Brain pericyte (primary cell): ENCODE measurements at places on chromosomes 7 and 10.

- no peak for DNase-seq
Observed at GRCh38 chr7:107332488-107333269, 137.2 kb upstream of the GPR22 start.

- DNase-seq, result no peak
Observed at GRCh38 chr10:119734396-119735332, 8.8 kb downstream of the INPP5F start.

DNA sequence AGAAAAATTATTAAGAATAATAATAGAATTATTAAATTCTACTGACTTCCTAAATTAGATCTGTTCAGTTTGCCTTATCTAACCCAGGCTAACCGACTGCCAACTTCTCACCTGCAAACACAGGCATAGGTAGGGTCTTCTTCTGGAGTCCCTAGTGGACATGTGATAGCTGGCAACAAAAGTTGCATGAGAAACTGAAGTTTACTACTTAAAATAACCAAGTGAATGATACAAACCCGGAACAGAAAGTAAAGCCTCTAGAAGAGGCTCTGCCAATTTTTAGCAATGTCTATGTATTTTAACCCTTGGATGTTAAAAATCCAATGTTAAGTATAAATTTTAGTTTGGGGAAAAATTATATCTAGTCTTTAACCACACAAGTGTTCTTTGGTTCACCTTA, 37.6 kb downstream of the NDUFB2 start:
- no peak for DNase-seq

DNA sequence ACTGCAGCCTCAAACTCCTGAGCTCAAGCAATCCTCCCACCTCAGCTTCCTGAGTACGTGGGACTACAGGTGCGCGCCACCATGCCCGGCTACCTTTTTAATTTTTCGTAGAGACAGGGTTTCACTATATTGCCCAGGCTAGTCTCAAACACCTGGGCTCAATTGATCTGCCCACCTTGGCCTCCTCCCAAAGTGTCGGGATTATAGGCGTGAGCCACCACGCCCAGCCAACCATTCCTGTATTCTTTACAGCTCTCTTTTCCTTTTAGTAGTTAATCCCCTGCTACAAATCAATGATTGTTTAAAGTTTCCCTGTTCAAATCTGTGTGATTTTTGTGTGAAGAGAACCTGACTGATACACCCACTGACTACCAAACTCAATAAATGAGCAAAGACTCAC, 75.4 kb upstream of the SVIL start:
- DNase-seq, result no peak

GRCh38 chr10:43130770-43131171, 7.5 kb upstream of the CSGALNACT2 start:
- DNase-seq, result no peak

- DNase-seq, result no peak
Observed at GRCh38 chr7:98399890-98400541, 874 bp downstream of the BAIAP2L1 start.

GRCh38 chr10:79178614-79179163, 109.9 kb downstream of the ZMIZ1 start:
- no peak for DNase-seq

GRCh38 chr7:98863601-98864000, 6.2 kb downstream of the TMEM130 start:
- no peak for DNase-seq

DNA sequence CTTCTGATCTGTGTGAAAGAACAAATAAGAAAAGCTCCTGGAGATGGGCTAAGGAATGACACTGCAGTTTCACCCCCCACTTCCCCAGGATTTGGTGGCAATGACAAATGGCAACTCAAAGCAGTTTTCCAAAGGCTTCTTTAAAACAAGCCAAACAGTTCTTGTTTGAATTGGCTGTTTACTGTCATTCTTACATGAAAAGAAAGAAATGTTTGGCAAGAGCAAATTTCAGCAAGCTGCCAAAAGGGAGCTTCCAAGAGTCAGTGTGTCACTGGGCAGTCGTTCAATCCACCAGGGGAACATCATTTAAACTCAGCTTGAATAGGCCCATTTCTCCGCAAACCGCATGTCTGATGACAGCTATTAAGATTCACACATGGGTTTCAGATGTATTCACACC, 119.0 kb upstream of the RHOBTB1 start:
- DNase-seq, result no peak

GRCh38 chr7:462173-463103, 57.2 kb downstream of the PDGFA start:
- no peak for DNase-seq

DNA sequence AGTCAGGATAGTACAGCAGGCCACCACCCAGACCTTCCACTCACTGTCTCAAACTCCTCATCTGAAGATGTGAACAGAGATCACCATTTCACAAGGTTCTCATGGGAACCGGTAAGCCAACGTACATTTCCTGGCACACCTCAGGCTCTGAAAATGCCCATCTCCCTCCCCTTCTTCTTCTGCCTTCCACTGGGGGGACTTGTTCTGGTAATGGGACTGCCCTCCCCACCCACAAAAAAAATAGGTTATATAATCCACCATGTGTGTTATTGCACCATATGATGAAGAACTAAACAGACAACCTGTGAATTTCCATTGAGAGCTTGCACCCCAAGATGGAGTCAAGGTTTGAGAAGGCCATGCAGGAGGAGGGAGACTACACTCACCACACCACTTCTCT, 42.1 kb upstream of the IKZF1 start:
- DNase-seq, result no peak

- no peak for DNase-seq
Observed at GRCh38 chr7:90201500-90202195, 9.9 kb upstream of the STEAP2 start.

DNA sequence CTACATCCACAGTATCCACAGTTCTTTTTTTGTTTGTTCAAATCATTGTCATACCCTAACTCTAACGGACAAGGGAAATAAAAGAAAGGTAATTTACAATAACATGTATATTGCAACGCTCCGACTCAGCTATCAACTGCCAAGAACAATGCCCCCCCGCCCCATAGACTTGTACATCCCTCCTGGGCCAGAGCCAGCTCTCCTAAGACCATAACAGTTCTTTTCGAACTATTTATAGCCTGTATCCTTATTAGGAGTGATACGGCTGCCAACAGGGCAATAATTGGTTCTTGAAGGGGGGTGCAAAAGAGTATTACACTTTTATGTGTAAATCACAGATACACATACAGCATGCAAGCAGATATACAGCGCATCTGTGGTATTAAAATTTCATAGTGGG, 495.7 kb downstream of the GALNT17 start:
- no peak for DNase-seq
